ENCODE measurements at places on chromosomes 7 and 10.

DNA sequence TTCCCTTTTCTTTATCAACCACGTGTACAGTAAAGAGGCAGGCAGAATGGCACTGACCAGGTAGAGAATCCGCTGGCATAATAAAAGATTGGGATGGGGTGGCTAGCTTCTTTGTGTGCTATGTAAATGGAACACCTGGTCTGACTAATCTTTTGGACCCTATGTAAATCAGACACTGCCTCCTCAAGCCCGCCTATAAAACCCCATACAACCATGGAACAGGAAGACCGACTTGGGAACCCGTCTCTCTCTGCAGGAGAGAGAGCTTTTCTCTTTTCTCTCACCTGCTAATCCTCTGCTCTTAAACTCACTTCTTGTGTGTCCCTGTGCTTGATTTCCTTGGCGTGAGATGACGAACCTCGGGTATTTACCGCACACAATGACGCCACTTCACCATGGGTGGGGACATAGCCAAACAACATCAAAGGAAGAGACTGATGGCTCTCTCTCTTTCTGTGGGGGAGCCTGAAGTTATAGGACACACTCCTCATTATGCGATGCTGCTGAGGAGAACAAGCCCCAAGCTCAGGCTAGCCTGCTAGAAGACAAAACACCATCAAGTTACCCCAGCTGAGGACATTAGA, 94.2 kb downstream of the ARL5B start:
- no peak for DNase-seq

DNA sequence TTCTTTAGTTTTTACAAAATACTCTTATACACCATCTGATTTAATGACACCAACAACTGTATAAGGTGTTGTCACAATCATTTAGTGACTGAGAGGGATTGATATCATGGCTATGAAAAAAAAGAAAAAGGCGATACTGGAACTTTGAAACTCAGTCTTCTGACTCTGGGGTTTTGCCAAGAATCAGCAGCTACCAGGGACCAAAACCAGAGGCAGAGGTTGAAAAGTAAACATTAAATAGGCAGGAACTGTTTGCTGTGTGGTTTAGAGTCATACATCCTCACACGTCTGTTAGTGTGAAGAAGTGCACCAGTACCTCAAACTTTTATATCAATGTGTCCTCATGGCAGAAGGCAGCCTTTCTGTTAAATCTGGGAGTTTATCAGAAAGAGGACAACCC, 19.9 kb upstream of the GGCT start:
- no peak for DNase-seq

- DNase-seq, result no peak
Observed at GRCh38 chr7:151246102-151246850, 2.2 kb downstream of the SMARCD3 start.

GRCh38 chr7:100141555-100141949, 7.2 kb upstream of the LAMTOR4 start:
- no peak for DNase-seq

DNA sequence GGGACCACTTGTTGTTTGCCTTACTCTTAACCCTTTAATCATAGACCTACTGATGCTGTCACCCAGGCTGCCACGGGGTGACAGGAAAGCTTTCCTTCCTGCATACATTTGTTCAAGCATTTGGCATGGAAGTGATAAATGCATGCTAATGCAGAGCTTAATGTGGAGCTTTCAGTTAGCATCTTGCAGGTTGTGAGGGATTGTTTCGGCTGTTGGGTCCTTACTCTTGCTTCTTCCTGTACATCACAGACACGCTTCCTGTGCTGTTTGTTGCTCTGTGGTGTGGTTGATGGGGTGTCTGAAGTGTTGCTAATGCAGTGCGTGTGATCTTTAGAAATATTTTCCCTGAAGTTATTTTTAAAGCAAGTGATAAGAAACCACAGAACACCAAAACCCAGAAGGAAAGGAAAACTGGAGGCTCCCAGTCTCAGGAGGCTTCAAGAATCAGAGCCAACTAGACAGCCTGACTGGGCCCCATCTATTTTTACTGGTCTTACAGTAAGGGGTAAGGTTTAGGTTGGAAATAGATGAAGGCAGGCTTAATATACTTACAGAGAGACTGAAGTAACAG, 143.1 kb downstream of the CHN2 start:
- no peak for DNase-seq

All from stimulated activated CD4-positive, alpha-beta T cell treated with anti-CD3 and anti-CD28 coated beads, Interleukin-1b, Interleukin-23, amount 100 ng/mL, for 4 hours (primary cell).